ENCODE measurements at places on chromosomes 11 and 22.

GRCh38 chr11:3359092-3359824, 19.7 kb downstream of the ZNF195 start:
- no peak for DNase-seq

- DNase-seq, result no peak
These were observed 120.4 kb upstream of the TP53AIP1 start for GRCh38 chr11:129063118-129063517.

- no peak for DNase-seq
These were observed 60.6 kb downstream of the RTL6 start for GRCh38 chr22:44437216-44438055.

DNA sequence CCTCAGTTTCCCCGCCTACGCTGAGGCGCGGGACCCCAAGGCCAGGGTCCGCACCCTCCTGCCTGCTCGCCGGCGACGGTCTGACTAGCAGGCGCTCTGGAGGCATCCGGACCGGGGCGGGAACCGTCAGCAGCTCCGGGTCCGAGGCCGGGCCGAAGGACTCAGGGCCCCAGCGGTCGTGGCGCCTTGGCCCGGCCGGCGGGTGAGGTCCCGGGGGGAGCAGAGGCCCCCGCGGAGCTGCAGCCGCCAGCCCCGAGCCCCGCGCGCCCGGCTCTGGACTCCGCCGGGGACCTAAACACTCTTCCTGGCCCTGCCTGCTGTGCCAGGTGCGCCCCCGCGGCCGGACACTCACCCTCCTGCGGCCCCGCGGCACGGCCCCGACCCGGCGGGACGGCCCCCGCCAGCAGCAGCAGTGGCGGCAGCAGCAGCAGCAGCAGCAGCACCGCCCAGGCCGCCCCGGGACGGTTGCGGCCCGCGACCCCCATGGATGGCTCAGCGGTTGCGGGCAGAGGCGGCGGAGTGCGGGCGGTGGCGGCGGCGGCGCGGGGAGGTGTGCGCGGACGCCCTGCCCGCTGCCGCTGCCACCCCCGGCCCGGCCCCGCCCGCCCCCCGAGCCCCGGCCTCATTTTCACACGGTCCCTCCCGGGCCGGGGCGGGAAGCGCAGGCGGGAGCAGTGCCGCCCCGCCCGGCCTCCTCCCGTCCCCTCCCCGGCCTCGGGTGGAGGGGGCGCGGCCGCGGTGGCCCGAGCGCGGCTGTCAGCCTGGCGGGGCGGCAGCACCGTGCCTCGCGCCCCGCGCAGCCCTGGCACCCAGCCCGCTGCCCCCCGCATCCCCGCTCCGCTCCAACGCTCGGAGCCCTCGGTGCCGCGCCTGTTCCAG, at the start of gene SCUBE2:
TSS of gene SCUBE2 (minus strand) at position 556 of the 879 bp plus-strand sequence. CDS start at position 485, 71 bp downstream.
- no peak for DNase-seq

DNA sequence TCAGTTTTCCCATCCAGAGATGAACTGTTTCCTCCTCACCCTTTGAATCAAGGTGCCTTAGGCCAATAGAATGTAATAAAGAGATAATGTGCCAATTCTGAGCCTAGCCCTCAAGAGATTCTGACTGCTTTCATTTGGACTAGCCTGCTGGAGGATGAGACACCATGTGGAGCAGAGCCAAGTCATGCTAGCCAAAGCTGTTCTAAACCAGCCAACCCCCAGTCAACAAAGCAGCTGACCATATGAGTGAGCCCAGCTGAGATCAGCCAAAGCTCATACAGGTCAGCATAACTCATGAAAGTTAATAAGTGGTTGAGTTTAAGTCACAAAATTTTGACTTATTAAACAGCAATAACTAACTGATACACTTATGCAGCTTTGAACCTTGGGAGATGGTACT, 66.7 kb upstream of the DBX1 start:
- no peak for DNase-seq

DNA sequence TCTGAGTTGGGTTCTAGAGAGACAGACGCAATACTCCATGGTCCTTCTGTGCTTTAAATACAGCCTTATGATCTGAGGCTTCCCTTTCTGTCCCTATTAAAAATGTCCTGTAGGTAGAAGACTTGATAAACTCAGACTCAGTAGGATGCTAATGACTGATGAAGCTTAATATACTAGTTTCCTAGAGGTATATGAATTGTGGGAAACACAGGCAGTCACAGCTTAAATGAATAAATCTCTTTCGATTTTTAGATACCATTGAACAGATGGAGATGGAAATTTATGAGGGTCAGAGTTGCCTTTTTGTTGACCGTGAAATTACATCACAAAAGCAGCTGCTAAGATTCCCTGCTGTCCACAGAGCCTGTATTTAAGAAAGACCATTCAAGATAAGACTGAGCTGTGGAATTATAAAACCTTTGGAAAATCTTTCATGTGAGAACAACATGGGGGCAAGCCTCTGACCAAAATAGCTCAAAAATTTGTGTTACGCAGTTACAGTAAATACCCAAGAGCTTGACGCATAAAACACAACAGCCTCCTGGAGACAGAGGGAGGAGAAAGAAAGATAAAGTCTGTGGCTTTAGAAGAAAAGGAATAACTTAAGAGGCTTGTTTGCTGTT, 172.3 kb downstream of the AASDHPPT start:
- no peak for DNase-seq

GRCh38 chr22:48492366-48493320, 1335.0 kb downstream of the BRD1 start:
- no peak for DNase-seq

DNA sequence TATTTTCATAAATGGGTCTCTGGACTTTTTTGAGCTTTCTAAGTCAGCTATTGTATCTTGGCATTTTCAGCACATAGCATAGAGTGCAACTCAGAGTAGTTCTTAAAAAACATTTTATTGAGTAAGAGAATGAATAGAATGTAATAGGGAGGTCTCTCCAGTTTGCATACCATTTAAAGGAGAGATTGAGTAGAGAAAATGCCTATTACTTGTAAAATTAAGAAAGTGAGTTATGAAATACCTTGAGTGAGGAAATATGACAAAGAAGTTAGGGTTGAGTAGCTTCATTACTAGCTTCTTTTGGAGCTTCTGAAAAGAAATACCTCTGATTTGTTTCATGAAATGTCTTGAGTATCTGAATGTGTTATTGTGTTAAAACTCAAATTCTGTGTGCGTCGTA, 140.0 kb downstream of the AASDHPPT start:
- no peak for DNase-seq

DNA sequence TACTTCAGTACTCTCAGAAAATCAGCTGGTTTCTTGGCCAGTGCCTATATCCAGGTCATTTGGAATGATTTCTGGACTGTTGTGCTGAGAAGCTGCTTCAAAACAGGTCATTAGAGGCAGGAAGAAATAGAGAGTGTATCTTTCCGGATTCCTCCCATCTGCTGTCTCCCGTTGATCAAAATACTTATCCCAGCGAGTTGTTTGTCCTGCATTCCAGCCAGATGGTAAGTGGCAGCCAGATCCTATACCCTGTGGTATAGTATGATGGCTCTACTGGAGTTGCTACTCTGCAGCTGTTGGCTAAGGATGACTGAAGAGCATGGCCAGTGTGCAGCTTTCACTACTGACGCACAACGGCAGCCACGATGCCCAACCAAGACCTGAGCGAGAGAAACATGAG, 560.9 kb upstream of the ANO5 start:
- no peak for DNase-seq

DNA sequence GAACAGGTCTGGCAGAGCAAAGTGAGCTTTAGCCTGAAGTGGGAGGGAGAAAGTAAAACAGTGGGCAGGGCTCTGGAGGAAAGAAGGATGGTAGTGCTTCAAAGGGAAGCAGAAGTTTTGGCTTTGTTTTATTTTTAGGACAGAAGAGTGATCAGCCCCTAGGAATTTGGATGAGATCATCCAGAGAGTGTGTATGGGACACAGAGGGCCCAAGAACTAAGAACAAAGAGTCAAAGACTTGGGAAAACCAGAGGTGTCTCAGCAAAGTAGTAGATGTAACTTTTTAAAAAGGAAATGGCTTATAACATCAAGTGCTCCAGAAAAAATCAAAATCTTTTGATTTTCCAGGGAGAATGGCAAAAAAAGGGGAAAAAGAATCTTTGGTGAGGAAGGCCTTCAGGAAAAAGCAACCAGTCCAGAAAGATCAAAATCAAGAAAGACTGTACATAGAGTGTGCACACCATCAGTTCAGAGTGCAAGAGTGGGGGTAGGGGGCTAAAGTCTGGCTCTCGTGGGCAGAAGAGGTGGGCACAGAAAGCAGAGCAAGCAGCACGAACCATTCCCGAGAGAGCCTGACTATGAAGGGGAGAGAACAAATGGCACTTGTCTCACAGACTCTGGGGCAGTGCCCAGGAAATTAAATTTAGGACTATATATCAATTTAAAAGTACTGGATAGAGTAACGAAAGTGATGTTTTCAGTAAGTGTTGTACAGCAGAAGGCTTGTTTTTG, 30.0 kb downstream of the MAPK1 start:
- no peak for DNase-seq

- no peak for DNase-seq
These were observed 66.5 kb upstream of the CEP126 start for GRCh38 chr11:101848262-101848661.

- DNase-seq, result no peak
These were observed 52.2 kb downstream of the BIRC2 start for GRCh38 chr11:102399189-102399588.

GRCh38 chr11:74479732-74480123, 12.4 kb upstream of the KCNE3 start:
- no peak for DNase-seq

DNA sequence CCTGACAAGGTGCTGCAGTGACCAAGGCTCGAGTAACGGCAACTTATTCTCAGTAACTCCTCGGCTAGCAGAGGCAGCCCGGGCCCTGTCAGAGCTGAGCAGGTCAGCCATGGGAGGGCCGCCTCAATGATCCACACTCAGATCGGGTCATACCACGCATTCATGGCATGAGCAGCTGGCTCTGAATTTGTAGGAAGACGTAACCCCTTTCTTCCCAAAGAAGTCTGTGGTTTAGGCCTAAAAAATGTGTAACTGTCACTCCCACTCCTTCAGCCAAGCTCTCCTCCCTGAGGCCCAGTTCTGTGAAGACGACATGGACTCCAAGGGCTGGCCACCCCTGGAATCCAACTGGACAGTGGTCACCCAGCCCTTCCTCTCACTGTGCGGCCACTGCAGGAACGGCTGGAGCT, 30.0 kb downstream of the PPP2R1B start:
- DNase-seq, result no peak

DNA sequence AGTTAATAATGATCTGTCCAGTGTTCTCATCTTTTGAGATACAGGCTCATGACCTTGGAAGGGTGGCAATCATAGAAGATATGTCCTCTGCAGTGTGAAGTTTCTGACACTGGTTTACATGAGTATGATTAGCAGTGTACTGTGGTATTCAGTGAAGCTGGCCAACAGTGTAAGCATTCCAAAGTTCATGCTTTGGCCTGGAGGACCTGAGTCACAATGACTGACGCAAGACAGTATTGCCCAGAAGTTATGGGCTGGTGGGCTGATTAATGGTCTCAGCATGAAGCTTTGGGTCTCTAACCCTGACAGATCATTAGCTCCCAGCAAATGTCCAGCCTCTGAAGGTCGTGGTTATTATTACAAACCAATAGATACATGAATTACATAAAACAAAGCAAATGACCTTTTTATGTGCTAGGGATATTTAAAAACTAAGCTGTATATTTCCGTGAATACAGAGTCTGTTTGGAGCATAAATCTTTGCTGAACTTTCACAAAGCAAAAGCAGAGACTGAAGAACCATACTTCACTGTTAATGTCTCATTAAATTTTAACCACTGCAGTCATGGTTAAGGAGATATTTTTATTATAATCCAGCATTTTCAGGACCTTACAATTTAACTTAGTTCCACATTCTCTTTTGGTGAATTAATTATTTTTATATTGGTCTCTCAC, 28.3 kb upstream of the USP47 start:
- DNase-seq, result no peak

DNA sequence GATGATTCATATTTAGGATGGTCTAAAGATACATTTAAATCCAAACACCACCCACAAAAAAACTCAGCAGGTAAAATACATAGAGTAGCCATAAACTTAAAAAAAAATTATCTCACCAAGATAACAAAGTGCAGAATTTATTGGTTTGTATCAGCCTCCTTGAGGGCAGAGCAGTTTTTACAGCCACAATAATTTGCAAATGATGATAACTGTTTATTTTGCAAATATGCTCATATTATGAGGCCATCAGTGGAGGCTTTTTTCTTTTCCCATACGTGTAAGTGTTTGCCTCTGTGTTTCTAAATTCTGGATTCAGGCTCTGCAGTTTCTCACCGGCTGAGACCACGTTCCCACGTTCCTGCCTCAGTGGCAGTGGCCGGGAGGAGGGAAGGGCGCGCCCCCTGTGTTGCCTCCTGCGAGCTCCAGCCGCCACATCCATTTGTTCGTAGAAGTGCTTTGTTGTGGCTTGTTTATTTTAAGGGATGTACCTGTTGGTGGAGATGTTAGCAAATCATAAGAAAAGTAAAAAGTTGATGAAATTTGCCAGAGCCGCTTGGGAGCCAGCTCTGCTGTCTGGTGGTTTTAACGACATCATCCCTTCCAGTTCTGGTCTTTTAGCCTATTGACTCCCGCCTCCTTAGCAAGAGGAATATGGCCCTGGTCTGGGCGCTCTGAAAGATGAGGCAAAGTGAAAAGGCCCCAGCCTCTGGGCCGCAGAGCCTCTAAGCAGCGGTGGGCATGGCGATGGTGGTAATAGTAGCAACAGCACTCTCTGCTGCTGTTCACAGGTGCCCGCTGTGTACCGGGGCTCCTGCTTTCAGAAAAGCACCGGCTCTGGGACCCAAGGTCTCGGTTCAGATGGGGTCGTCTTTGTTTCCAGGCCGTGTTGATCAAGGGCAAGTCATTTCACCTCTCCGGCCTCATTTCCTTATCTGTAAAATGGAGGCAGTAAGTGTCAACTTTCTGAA, 66.7 kb upstream of the PPARA start:
- DNase-seq, result no peak

GRCh38 chr11:32003335-32003734, 87.5 kb upstream of the RCN1 start:
- DNase-seq, result no peak

DNA sequence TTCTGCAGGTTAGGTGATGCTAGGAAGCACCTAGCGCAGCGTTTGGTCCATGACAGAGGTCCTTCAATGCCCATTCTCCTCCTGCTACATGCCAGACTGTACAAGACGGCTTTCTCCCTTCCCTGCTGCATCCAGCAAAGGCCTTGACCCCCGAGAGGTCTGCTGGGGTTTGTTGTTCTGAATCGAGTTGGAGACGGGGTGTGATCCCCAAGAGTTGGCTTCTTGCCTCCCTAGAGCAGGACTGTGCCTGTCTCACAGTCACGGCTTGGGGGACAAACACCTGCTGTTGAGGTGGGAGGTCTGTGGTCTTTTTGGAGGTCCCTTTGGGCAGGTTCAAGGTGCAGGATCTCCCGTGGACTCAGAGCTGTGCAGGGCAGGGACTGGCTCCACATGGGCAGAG, 352.3 kb upstream of the B3GAT1 start:
- no peak for DNase-seq

DNA sequence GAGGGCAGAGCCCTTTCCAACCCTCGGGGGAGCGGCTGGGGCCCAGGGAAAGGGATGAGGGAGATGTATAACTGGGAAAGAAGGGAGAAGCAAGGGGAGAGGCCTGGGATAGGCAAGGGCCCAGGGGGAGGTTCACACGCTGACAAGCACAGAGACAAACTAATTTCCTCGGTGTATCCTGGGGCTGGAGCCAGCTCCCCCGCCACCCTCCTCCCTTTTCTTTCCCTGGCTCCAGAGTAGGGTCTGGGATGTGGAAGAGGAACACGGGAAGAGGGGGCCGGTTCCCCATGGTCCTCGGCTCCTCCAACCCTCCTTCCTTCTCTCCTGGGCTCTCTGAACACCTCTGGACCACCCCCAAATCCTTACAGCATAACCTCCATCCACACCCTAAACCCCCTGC, 6.9 kb downstream of the CLCF1 start:
- no peak for DNase-seq

Data from activated gamma-delta T cell treated with anti-CD3 and anti-CD28 coated beads, Interleukin-2, amount 50 U/mL, for 16 hours (primary cell).